Daoy (cell line): ENCODE measurements at places on chromosomes 12 and 14. TPM values are rescaled to one million over a fixed set of nuclear protein-coding genes. Genes with fewer than 3 reads are reported as not detected.
A peak's percentile ranks its signal among the peaks of the same experiment; 100 is the strongest.

DNA sequence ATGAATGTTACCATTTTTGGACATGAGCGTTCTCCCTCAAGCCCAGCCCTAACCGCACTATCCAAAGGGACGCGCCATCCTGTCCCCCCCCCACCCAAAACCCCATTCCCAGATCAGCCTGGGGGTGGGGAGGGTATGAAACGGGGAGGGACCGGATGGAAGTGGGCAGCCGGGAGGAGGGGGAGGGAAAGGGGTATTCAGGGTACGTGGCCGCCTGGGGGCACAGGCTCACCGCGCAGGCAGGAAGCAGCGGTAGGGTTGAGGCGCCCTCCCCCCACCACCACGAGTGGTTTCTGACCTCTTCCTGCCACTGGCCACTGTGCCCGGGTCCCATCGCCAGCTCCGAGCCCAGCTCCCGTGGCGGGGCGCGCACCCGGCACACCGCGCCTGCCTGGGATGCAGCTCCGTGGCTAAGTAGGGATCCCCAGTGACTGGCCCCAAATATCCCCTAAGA lies 1.4 kb downstream of the ACTN1 start:
- peak; percentile 98 for DNase-seq

DNA sequence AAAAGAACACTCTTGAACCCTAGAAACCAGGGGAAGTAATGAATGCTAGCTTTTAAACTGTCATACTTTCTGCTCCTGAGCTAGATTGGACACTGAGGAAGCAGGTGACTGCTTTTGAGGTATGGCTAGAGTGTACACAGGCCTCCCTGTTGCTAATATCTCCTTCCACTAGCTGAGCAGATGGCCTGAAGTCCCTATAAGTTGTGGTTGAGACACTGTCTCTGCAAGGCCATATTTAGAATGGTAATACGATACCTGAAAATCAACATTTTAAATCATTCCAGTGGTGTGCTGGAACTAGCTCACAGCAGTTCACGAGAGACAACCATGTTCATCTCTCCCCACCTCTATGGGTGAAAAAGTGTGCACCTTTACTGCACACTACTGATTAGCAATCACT lies 46.4 kb upstream of the BMP4 start:
- no peak for DNase-seq

GRCh38 chr12:66898700-66899469 lies 220.0 kb upstream of the GRIP1 start:
- DNase-seq: no peak

DNA sequence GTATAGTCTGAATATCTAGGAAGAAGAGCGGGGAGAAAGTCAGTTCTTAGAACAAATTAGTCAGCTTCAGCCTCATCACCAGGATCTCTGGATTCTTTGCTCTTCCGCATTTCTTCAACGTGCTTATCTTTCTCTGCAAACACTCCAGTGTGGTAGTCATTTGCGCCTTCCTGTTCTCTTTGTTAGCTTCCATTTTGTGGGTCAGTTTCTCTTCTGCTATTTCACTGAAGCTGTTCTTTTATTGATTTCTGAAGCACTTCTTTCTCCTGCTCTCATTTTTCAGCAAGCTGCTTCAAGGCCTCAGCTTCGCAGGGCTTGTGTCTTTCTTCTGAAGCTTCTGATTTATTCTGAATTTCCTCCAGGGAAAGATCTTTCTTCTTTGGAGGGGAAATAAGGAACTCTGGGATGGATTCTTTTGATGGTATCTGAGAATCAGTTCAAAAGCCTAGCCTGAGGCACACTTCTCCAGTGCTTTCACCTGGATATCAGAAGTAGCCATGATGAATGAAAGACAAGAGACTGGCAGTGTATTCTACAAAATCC lies 13.5 kb downstream of the AMN1 start:
- peak; percentile 18 for DNase-seq

Gene PRKD1
- total RNA-seq: 2.9 and 3.3 TPM in 2 replicates

DNA sequence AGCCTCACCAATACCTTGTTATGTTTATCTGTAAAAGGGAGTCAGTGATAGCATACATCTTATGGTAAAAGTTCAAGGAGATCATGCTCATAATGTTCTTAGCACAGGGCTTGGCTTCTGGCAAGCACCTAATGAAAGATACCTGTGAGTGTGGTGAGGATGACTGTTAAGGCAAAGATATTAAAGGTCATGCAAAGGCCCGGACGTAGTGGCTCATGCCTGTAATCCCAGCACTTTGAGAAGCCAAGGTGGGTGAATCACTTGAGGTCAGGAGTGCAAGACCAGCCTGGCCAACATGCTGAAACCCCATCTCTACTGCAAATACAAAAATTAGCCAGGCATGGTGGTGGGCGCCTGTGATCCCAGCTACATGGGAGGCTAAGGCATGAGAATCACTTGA lies 425.9 kb upstream of the TBX3 start:
- no peak for DNase-seq

DNA sequence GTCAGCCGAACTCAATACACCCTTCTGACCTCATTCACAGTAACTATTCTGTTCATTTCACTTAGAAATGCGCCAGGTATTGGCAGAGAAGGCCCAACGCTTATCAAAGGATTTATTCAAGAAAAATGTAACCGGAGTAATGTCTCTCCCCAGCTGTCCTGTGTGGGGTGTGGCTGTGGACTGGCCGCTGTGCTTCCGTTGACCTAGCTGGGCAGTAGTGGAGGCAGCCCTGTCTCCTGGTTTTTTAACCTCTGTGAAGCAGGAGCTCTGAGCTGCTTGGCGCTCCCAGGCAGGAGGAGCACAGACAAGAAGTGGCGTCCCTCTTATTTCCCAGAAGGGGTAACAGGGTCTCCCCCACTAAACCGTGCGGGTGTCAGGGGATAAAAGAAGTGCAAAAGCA lies 85.2 kb downstream of the ESR2 start:
- no peak for DNase-seq

Gene AREL1
- total RNA-seq: 24.6 and 27.9 TPM in 2 replicates
